ENCODE measurements at places on chromosomes 3 and 15.

- no peak for DNase-seq
Measured at GRCh38 chr3:193174140-193174539, 66.9 kb upstream of the PLAAT1 start.

DNA sequence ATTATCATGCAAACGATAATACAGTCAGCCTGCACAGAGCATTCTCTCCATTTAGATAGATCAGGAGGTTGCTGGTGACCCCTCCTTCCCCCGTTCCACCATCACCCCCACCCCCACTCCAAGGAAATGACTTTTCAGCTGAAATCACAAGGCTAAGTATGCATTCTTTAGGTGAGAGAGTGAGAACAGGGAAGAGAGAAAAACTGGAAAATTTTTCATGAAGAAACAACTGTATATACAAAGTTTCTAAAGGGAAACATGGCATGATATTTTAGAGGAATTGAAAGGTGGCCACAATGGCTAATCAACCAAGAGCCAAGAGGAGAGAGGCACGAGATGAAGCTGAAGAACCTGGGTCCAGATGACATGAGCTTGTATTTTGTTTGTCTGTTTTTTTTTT lies 22.2 kb downstream of the BCL2A1 start:
- no peak for DNase-seq

- DNase-seq = no peak
Measured at GRCh38 chr3:13338996-13339395, 81.1 kb downstream of the NUP210 start.

DNA sequence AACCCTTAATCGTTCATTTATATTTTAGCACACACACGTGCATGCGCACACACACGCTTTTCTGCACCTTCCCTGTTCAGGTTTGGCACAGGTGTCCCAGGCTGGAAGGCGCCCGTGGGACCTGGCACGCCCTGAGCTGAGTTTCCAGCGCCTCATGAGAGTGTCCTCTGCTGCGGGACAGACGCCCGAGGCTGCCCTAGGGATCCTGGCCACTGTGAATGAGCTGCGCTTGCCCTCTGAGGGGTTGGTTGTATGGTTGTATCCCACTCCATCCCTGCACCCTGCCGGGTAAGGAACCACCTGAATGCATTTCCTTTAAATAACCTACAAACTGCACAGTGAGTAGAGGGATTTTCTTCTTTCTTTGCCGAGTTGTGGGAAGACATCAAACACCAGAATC lies 12.2 kb upstream of the MEX3B start:
- DNase-seq = no peak

GRCh38 chr3:97990624-97991292 lies 18.5 kb upstream of the RIOX2 start:
- no peak for DNase-seq

GRCh38 chr15:78242128-78242527 lies 7.8 kb upstream of the ACSBG1 start:
- no peak for DNase-seq

- DNase-seq = no peak
Measured at GRCh38 chr3:103055021-103055520, 620.3 kb downstream of the ZPLD1 start.

DNA sequence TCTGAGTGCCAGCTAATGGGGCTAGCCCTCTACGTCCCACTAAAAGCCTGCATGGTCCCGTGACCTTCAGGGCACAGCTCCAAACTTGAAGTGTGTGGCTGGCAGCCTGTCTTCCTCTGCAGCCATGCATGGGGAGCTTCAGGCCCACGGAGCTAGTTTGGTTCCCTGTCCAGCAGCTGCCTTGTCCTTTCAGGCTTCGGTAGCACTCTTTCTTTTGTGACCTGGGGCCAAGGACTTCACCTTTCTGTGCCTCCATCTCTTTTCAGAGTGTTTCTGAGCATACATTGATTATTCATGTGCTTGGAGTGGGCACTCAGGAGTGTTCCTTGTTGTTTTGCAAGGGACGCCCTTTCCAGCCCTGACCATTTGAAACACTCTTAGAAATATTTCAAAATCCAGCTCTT lies 155.2 kb downstream of the DNAJB8 start:
- no peak for DNase-seq

- DNase-seq = no peak
Measured at GRCh38 chr3:170079536-170080165, 41.9 kb downstream of the GPR160 start.

DNA sequence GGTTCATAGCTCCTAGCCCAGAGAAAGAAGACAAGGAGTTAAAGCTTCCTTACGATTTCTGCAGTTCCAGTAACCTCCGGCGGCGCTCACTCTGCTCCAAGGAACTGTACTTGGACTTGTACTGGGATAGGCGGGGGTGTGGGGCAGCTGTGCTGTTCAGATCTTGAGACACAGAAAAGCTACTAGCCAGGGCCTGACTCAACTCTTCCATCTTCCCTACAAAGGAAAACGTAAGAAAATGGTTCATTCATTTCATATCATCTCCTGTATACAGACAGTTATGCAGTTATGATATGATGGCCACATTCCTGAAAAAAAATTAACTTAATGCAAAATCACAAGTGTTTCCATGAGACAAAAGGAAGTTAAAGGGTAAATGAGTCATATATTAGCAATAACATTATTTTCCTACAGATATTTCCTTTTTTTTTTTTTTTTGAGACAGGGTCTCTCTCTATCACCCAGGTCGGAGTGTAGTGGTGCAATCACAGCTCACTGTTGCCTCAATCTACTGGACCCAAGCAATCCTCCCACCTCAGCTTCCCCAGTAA lies 4.6 kb downstream of the SNUPN start:
- DNase-seq = no peak

DNA sequence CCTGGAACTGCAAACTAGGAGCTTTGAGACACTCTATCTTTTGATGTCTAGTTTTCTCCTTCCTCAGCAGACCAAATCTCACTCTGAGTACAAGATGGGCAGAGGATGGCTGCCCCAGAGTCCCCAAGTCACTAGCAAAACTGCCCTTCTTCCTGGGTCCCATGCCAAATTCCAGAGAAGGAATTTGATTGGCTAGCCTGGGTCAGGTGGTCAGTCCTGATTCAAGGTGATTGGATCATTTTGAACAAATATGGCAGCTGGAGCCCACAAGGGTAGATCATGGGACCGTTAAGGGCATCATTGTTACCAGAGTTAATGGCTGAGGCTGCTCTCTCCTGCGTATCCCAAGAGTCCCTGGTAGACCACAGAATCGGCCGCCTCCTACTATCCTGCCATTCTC lies 21.7 kb downstream of the SLC6A1 start:
- DNase-seq = no peak

DNA sequence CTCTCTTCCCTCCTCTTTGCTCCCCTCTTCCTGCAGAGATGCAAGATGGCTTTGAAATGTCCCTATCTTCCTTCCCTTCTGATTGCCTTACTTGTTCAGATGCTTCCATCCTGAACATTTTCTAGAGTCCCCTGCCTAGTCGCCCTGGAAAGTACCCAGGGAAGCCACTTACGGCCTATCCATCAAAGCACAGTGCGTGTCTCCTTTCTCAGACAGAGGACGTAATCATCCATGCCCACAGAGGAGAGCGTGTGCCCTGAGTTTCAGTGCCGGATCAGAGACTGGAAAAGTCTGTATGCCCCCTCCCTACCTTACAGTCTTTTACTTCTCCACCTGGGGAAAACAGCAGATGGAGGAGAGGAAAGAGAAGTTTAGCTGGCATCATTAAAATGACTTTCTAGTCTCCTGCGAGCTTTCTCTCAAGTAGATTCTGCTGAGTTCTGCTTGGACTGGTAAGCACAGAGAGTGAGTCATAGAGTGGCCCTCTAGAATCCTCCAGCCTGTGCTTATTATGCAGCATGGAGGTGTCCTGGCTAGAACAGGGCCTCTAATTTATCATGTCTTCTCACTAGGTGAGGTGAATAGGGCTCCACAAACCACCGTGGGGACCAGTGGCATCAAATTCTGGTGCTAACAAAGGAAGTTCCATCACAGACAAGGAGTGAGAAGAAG lies 114.6 kb downstream of the SLCO3A1 start:
- no peak for DNase-seq

DNA sequence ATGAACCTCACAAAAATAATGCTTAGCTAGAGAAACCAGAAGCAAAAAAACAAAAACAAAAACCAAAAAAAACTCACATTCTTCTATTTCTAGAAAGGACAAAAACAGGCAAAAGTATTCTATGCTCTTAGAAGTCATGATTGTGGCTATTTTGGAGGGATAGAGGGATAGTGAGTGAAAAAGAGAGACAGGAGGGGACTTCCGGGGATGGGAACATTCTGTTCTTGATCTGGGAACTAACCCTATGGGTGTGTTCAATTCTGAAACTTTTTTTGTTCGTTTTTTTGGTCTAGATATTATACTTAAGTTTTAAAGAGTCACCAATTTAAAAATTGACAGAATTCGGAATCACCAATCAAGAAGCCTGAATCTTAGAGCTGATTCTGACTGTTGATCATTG lies 120.0 kb upstream of the TPM1 start:
- DNase-seq = no peak

- no peak for DNase-seq
Measured at GRCh38 chr3:122533931-122534334, 19.2 kb upstream of the KPNA1 start.

GRCh38 chr15:75109021-75109735 lies 85.8 kb downstream of the PPCDC start:
- no peak for DNase-seq

GRCh38 chr15:78052545-78052944 lies 25.0 kb downstream of the TBC1D2B start:
- no peak for DNase-seq
